ENCODE measurements at places on chromosomes 12 and 14.
A peak's percentile ranks its signal among the peaks of the same experiment; 100 is the strongest.

DNA sequence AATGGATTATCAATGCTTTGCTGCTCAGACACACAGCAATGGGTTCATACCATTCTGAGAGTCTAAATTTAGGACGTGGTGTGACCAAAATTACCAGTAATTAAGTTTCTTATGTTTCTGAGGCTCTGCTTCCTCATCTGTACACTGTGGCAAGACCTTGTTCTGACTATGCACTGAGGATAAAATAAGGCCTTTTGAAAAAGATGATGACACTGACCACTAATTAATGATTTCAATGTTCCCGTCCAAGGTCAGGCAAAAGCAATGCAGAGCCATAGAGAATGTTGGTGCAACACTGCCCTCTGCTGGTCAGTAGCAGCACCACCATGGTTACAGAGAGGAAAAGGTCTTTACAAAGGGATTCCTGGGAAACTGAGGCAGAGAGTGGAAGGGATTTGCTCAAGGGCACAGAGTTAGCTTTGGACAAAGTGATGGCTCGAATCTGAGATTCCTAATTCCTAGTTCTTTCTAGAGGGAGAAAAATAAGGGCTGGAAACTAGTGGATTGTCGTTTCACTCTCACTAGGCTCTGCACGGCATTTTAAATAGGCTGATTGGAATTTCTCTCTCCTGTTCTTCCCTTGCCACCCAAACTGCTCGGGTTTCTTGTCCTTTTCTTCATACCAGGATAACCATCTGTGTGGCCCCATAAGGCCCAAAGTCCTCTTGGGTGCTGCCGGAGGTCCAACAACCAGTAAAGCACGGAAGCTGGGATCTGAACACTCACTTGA is 22.3 kb upstream of the P2RX7 start:
- DNase-seq, result peak; percentile 63

DNA sequence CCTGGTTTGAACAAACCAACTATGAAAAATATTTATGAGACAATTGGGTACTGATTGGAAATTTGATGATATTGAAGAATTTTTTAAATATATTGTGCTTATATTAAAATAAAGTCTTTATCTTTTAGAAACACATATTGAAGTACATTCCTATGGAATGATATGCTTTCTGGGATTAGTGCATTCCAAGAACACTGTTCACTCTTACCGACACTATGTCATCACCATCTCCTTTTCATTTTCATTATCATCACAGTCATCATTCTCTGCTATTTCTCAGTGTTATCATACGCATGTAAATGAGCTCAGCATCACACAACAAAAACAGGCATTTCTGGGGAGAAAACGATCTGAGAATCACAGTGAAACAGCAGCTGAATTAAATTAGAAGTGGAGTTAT is 513.3 kb upstream of the CCDC196 start:
- DNase-seq, result no peak

- no peak for DNase-seq
These were observed 24.6 kb downstream of the FAM222A start for GRCh38 chr12:109738209-109738608.

DNA sequence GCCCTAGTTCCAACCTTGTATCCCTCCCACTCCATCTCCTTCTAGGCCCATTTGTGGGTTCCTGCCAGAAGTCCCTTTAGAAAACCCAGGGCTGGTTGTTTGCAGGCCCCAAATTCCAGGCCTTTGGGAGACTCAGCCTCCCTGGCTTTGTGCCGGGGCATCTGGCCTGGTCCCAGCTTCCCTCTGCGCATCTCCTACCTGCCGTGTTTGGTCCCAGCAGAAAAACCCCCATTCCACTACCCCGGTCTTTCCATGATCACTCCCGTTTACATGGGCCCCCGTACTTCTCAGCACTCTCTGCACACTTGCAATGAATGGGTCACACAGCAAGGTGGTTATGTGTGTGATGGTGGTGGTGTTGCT is 15.3 kb downstream of the KMT5A start:
- DNase-seq, result no peak

DNA sequence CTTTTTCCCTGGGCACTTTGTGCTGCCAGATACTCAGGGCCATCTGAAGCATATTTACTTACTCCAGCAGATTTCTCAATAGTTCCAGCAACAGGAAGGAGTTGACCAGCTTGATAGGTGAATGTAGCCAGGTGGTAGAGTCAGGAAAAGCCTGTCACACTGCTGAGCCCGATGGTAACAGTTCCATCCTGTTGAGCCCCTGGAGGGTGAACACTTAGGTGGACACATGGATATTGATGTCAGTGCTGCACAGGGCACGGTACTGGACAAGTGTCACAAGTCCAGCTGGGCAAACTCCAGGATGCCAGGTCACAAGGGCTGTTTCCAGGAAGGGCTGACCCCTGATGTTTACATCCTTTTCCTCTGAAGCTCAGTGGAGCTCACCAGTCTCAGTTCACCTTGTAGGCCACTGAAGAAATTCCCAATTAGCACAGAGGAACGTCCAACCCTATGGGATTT is 2.3 kb upstream of the SMOC1 start:
- no peak for DNase-seq

DNA sequence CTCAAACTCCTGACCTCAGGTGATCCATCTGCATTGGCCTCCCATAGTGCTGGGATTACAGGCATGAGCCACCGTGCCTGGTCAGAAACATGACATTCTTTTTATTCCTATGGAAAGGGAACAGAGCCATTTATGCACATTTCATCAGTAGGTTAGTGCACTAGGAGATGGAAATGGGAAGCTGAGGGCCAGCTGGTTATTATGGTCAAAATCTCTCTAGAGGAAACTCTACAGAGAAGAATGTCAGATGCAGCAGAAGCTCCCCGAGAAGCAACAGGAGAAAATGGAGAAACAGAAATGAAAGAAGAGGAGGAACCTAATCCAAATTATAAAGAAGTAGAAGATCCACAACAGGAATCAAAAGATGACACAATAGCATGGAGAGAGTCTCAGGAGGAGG is 2.7 kb downstream of the CFAP251 start:
- DNase-seq, result no peak

- no peak for DNase-seq
These were observed 12.6 kb upstream of the TTC7B start for GRCh38 chr14:90828642-90829487.

DNA sequence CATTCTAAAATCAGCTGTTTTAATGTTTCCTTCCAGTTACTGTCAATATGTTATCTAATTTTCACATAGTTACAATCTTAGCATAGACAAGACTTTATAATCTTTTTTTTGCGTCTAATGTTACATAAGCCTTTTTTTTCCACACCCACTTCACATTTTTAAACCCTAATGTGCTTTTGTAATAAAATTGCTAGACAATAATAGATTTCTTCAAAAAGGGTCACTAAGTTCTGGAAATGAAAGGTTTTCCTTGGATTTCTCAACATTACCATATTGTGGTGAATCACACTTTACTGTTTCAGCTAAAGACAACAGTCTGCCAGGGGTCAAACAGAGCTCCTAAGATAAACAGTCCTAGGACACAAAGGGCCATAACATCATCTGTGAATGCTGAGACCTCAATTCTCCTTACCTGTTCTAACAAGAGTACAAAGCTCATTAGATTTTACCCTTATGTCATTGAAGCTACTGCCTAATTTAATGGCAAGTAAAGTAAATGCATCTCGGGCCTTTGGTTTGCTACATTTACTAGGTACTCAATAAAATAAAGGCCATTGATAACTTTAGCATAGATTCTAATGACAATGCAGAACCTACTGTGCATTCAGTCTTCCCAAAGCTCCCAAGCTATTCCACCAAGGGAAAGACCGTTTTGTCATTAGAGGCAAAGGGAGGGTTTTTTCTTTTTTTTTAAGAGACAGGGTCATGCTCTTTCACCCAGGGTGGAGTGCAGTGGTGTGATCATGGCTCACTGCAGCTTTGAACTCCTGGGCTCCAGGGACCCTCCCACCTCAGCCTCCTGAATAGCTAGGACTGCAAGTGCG is 111.2 kb upstream of the SLC38A2 start:
- no peak for DNase-seq

- no peak for DNase-seq
These were observed 35.9 kb upstream of the FOS start for GRCh38 chr14:75242546-75243273.

GRCh38 chr12:4856596-4856995 is 53.1 kb upstream of the KCNA1 start:
- DNase-seq, result no peak

- no peak for DNase-seq
These were observed 76.6 kb upstream of the KRAS start for GRCh38 chr12:25327321-25327720.

DNA sequence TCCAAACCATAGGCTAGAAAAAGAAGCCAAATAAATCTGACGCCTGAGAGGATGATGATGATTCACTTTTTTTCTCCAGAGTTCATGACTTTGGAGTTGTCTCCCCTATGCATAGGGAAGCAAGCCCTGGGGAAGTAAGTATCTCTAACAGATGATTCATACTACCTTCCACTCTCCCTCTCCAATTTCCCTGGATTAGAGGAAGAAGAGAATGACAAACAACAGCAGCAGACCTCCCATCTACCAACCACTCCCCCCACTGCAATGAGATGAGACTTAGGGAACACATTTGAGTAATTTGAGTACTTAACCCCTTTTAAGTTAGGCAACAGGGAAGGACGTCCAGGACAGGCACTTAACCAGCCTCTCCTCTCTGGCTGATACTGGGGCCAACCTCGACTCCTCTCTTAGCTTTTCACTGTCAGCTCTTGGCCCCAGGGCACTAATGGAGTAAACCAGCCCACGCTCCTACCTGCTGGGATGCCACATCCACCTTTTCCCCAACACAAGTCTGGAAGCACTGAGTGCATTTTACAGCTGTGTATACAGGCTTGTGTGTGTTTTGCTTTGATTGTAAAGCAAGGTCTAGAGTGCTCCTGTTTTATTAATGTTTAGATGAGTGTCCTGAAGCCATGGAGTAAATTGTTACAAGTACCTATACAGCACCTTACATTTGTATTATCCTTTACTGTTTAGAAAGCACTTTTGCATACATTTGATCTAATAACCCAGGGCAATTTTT is 180.7 kb downstream of the PHLDA1 start:
- no peak for DNase-seq

GRCh38 chr14:95254288-95254687 is 65.4 kb downstream of the CLMN start:
- DNase-seq, result no peak

GRCh38 chr12:113766879-113767878 is 198.9 kb downstream of the RBM19 start:
- DNase-seq, result no peak

GRCh38 chr12:6303071-6303470 is 7.4 kb upstream of the PLEKHG6 start:
- no peak for DNase-seq

GRCh38 chr14:90660865-90661570 is 155.2 kb downstream of the TTC7B start:
- DNase-seq, result no peak

- peak; percentile 18 for DNase-seq
These were observed at the start of gene ATL1 for GRCh38 chr14:50559990-50560930. Gene ATL1, plus strand, starts transcription at chr14:50560145. Its CDS starts 121 bp downstream, at chr14:50560266.

DNA sequence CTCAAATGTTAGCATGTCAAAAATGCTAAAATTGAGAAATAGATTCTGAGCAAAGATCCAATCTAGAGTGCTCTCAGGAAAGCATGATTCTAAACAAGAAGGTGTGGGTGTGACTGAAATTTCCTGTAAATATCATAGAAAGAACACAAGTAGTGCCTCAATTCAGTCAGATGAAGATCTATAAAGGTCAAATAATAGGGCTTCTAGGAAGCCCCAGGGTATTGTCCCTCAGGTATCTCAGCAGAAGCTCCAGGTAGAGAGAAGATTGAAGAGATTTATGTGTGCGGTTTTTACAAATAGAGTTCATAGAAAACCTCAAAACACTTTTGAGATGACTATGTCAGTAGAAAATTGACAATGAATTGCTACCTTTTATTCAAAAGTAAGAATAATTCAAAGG is 13.0 kb downstream of the KLRD1 start:
- no peak for DNase-seq

- no peak for DNase-seq
These were observed 201.3 kb upstream of the RBM19 start for GRCh38 chr12:114167431-114167830.

- DNase-seq, result no peak
These were observed 259.6 kb downstream of the CCER1 start for GRCh38 chr12:90695415-90695814.
